ENCODE measurements at places on chromosomes 6 and 20.

- DNase-seq: no peak
These were observed 98.7 kb downstream of the SLC16A10 start for GRCh38 chr6:111185954-111186353.

GRCh38 chr20:49629606-49630005 lies 61.7 kb upstream of the PTGIS start:
- no peak for DNase-seq

- no peak for DNase-seq
These were observed 16.3 kb upstream of the SMAP1 start for GRCh38 chr6:70651326-70651905.

DNA sequence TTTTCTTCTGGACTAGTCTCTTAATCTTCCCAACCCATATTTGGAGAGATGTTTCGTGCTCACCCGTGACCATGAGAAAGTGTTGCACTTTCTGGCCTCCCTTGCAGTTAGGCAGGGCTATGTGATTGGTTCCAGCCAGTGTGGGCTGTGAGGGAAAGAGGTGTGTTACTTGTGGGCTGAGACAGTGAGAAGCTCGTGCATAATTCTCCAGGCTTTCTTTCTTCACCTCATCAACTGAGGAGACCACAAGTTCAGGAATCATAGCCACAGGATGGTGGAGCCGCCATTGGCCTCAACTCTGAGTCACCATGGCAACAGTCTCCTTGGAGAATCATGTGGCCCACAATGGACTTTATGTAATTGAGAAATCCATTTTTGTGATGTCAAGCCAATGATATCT lies 57.5 kb upstream of the FUCA2 start:
- DNase-seq: no peak

DNA sequence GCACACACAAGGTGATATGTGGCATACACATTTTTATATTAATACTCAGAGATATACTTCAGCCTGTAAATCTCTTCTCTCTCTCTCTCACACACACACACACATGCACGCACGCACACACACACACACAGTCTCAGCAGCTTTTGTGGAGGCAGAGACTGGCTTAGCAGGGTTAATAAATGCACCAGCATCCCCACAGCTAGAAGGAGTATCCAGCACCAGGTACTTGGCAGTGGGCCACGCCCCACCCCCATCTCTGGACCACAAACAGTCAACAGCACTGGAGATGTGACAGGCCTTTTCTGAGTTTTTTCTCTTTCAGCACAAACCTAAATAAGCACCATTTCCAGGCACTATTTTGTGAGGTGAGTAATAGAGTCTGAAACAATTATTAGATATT lies 47.3 kb upstream of the LRFN2 start:
- no peak for DNase-seq
